Activated T-cell treated with anti-CD3 and anti-CD28 coated beads for 48 hours (primary cell): ENCODE measurements at places on chromosomes 11 and 22.

GRCh38 chr22:29302681-29303465 is 3.6 kb upstream of the GAS2L1 start:
- no peak for DNase-seq

GRCh38 chr11:34798985-34799384 is 117.2 kb downstream of the APIP start:
- no peak for DNase-seq

- DNase-seq = no peak
These were observed 38.6 kb upstream of the RPS13 start for GRCh38 chr11:17116117-17116516.

DNA sequence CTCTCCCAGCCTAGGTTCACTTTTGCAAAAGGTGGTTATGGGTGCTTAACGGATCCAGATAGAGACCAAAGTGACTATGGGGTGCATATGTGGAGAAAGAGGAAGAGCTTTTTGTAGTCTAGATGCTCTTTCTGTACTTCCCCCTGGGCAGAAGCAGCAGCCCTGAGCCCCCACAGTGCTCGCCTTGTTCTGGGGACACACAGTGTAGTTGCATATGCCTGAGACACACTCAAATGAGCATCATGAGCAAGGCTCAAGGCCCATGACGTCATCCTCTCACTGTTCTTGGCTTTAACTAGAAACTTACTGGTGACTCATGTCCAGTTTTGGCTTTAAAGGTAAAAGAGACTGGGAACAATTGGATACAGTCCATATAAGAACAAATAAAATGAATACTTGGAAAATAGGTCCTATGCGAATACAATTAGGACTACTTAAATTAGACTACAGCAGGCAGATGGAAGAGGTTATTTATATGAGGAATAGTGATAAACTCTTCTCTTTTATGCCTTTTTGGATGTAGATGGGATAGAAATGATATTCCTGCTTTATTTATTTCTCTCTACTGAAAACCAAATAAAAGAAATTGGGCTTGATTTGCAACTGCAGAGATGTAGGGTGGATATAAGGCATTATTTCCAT is 20.1 kb upstream of the PEX26 start:
- DNase-seq = no peak
